Right hindlimb (tissue), 1 donor: ENCODE measurements at places on chromosomes 1 and 21.

- no peak for DNase-seq
Observed at GRCh38 chr1:178019208-178019607, 49.4 kb upstream of the SEC16B start.

- peak; percentile 35 for DNase-seq
Observed at GRCh38 chr21:38438462-38438893, 59.8 kb downstream of the ERG start.

GRCh38 chr1:8727809-8728213, 89.6 kb downstream of the RERE start:
- peak; percentile 77 for DNase-seq

DNA sequence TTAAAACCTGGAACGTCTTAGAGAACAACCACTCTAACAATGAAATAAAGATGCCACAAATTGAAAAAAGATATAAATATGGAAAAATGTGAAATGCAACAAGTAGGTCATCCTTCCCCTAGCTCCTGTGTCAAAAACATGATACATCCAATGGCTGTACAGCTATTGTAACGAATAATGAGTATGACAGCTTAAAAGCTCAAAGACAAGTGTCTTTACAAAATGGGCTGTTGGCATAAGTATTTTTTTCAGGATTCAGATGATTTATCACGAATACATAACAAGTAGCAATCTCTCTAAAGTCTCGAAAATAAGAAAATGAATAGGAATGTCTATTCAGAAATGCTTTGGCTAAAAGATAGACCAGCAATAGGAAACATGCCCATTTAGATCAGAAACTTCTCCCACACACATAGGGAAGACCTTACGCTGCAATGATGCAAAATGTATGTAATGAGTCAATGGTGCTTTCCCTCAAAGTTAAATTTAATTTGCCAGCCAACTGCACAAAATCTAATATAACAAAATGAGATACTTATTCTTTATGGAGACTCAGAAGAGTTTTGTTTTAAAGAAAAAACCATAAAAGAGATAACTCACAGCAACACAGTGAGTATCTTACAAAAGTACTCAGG, 8.3 kb downstream of the TGFBR3 start:
- DNase-seq: no peak

GRCh38 chr1:211280910-211281309, 21.7 kb downstream of the RCOR3 start:
- no peak for DNase-seq

DNA sequence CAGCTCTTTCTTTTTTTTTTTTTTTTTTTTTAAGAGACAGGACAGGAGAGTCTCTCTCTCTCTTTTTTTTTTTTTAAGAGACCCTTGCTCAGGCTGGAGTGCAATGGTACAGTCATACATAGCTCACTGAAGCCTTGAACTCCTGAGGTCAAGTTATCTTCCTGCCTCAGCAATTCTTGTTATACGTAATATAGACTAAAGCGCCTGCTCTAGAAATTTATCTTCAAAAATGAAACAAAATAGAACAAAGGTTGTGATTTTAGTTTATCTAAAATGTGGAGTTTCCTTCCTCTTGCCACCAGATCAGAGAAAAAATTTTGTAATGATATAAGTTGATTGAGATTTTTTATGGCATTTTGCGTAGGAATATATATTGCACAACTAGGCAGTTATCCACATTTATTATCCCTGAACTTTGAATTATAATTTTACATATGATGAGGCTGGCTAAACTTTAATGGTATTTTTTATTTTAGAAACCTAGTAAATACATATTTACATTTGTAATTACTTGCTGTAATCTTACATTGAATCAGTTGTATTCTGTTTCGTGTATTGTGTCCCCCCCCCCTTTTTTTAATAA, 44.2 kb downstream of the MTF2 start:
- no peak for DNase-seq

DNA sequence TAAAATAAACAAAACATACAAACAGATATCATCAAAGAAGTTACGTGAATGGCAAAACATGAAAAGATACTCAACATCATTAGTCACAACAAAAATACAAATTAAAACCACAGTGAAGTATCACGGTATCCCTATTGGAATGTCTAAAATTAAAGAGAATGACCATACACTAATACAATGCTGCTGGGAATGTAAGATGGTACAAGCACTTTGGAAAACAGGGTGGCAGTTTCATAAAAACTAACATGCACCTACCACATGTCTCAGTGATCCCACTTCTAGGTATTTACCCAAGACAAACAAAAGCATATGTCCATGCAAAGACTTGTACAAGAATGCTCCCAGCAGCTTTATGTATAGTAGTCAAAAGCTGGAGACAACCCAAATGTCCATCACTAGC, 69.1 kb downstream of the HSF2BP start:
- DNase-seq: no peak

- no peak for DNase-seq
Observed at GRCh38 chr1:230703679-230704385, 10.1 kb downstream of the AGT start.

- no peak for DNase-seq
Observed at GRCh38 chr1:180085331-180085730, 69.3 kb upstream of the QSOX1 start.

DNA sequence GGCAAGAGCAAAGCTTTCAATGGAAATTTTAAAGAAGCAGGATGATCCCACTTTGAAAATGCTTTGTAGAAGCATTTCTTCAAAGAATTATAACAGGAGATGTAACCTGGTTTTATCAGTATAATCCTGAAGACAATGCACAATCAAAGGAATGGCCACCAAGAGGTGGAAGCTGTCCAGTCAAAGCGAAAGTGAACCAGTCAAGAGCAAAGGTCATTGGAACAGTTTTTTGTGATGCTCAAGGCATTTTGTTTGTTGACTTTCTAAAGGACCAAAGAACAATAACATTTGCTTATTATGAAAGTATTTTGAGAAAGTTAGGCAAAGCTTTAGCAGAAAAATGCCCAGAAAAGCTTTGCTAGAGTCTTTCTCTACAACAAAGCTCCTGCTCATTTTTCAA, 5.5 kb upstream of the CD84 start:
- DNase-seq: no peak

- DNase-seq: no peak
Observed at GRCh38 chr1:217343907-217344306, 287.0 kb downstream of the GPATCH2 start.

GRCh38 chr1:18703041-18703621, 72.5 kb downstream of the PAX7 start:
- no peak for DNase-seq

- DNase-seq: no peak
Observed at GRCh38 chr1:30611741-30612309, 111.6 kb downstream of the MATN1 start.

GRCh38 chr1:198241553-198241952, 84.8 kb downstream of the NEK7 start:
- DNase-seq: no peak

- DNase-seq: no peak
Observed at GRCh38 chr1:192927496-192927895, 118.7 kb downstream of the RGS2 start.

DNA sequence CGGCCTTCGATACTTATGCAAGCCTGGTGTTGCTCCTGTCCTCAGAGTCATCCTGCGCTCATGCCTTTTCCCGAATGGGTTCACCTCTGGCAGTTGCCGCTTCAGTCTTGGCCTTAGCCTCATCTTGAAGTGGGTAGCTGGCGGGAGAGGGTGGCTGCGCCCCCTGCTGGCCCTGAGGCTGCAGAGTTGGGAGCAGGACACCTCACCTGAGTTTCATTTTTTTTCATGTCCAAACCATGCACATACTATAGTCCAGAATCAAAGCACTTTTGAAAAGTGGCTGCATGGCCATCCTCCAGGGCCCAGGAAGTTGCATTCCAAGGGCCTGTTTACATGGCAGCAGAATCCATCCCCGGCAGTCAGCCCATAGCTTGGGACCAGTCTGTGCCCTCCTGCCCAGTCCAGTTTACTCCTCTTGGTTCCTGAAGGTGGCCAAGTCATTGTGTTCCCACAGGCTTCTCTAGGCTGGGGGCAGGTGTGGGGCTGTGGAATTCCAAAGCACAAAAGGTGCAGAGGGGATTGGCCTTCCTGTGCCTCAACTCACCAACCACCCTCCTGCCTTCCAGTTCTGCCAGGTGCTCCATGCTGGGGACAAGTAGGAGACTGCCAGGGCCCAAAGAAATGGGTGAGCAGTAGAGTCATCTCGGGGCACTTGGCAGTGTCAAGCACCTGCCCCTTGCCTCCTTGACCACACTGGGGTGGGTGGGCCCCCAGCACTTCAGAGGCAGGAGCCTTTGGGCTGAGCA, 44.0 kb downstream of the YARS1 start:
- DNase-seq: peak; percentile 85

- no peak for DNase-seq
Observed at GRCh38 chr1:15186073-15186845, 32.7 kb downstream of the TMEM51 start.

GRCh38 chr1:92858564-92859399, 26.9 kb downstream of the RPL5 start:
- DNase-seq: peak; percentile 38

DNA sequence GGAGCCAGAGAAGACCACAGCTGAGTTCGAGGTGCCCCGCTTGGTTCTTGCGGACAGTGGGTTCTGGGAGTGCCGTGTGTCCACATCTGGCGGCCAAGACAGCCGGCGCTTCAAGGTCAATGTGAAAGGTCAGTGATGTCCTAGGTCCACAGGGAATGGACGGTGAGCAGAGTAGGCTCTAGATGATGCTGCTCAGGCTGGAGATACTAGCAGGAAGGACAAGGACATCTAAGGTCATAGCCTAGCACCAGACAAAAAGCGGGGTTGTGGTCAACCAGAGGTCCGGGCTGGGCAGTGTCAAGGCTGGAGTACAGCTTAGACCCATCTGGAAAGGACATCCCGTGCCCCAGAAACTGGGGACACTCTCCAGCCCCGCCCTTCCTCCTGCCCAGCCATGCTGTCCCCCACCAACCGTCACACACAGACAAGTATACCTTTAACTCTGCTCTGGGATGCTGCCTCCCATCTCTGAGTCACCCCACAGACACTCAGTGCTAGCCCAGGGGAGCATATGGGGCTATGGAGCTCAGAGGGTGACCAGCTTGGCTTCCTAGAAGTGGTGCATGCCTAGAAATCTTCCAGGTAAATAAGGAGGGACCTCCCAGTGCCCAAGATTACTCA, 8.7 kb downstream of the TIE1 start:
- DNase-seq: peak; percentile 10

DNA sequence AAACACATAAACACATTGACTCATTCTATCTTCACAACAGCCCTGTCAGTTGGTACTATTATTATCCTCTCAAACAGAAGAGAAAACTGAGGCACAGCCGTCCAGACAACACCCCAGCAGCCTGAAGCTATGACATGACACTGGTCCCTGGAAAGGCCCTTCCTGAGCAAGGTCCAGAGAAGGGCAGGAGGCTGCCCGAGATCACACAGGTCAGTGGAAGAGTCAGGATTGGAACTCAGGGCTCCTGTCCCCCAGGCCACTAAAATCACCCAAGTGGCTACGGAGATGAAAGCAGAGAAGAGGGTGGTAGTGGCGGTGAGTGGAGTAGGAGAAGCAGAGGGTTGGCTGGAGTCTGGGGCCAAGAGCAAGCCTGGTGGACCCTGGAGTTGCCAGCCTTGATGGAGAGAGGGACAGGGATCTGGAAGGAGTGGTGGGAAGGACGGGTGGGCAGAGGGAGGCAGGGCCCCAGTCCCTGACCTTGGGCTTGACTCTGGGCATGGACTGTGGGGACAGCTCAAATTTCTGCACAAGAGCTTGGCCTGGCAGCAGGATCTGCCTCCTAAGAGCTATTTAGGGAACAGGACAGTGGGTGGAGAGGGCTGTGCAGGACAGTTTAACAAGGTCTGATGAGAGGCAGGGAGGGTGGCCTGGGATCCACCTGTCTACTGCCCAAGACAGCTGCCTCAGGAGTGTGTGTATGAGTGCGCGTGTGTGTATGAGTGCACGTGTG, 15.8 kb downstream of the MYOM3 start:
- peak; percentile 57 for DNase-seq

DNA sequence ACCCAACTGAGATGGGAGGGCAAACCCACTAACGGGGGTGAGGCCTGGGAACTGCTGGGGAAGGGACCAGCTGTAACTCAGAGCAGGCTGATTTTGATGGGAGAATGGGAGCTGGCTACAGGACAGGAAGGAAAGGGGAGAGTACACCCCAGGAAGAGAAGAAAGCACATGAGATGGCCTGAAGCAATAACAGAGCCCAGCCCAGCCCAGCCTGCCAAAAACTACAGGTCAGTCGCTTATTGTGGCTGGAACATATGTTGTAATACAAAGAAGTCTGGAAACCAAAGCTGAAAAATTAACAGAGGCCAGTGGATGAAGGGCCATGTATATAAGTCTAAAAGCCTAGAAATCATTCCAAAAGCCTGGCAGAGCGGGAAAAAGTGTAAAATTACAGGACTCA, 1.6 kb downstream of the ITLN2 start:
- no peak for DNase-seq

GRCh38 chr1:160207771-160208556, 2.8 kb downstream of the PEA15 start:
- DNase-seq: peak; percentile 75

DNA sequence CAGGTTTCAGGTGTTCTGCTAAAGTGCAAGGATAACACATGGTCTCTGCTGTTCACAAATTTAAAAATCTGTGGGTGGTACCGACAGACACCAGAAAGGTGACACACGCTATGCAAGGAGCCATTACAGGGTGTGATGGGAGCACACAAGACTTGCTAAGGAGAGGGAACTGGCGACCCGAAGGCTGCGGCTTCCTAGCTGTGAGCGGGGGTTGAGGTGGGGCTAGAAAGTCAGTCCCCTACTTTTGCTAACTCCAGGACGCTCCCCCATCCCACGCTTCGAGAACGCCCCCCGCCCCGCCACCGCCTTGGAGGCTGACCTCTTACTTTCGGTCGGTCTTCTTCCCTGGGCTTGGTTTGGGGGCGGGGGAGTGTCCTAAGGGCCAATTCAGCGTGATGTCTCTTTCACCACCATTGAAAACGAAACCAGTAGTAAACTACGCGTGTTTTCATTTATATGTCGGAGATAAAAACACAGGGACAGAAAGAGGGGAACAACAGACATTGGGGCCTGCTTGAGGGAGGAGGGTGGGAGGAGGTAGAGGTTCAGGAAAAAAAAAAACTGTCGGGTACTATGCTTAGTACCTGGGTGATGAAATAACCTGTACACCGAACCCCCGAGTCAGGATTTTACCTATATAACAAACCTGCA, 1.1 kb downstream of the CKS1B start:
- peak; percentile 74 for DNase-seq

DNA sequence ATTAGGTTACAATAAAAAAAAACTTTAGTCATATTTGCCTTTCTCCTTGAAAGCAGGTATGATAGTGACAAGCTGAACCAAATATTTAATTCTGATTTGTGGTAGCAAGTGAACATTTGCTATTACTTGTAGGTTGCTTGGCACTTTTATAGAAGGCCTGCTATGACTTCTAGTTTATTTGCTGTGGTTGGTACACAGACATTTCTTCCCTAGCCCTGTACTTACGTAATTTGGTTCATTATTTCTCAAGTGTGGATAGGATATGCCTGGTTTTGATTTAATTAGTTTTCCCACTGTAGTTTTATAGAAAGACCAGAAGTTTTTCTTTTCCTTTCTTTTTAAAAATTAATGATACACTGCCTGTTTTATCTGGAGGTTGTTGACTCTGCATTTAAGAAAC, 55.9 kb downstream of the PPP2R5A start:
- DNase-seq: no peak
